ENCODE measurements at places on chromosomes 4 and X.

GRCh38 chrX:110358548-110358947, at the start of gene RTL9:
Gene RTL9 (plus strand): TSS chrX:110358848. CDS start chrX:110450618, 91,770 bp downstream.
- no peak for DNase-seq

GRCh38 chr4:116385583-116385982, 699.8 kb downstream of the TRAM1L1 start:
- no peak for DNase-seq

DNA sequence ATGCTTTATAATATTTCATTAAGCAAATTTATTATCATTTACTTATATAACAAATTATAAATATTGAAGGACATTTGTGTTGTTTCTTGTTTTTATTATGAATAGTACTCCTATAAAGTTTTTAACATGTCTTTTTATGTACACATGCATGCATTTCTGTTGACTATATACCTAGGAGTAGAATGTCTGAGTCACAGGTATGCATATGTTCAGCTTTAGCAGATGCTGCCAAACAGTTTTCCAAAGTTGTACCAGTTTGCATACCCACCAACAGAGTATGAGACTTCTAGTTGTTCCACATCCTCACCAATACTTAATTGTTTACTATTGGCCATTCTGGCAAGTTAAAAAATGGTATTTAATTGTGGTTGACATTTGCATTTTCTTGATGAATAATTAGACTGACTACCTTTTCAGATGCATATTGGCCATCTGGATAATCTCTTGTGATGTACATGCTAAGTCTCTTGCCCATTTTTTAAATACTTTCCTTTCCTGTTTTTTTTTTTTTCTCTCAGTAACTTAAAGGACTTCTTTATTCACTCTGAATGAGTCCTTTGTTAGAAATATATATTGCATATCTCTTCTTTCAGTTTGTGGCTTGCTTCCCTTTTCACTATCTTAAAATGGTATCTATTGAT, 132.2 kb upstream of the TRIM2 start:
- no peak for DNase-seq

- DNase-seq: peak; percentile 66
Measured at GRCh38 chrX:112341598-112341997, 259.0 kb upstream of the TRPC5 start.

- no peak for DNase-seq
Measured at GRCh38 chr4:26772096-26772873, 88.4 kb upstream of the STIM2 start.

DNA sequence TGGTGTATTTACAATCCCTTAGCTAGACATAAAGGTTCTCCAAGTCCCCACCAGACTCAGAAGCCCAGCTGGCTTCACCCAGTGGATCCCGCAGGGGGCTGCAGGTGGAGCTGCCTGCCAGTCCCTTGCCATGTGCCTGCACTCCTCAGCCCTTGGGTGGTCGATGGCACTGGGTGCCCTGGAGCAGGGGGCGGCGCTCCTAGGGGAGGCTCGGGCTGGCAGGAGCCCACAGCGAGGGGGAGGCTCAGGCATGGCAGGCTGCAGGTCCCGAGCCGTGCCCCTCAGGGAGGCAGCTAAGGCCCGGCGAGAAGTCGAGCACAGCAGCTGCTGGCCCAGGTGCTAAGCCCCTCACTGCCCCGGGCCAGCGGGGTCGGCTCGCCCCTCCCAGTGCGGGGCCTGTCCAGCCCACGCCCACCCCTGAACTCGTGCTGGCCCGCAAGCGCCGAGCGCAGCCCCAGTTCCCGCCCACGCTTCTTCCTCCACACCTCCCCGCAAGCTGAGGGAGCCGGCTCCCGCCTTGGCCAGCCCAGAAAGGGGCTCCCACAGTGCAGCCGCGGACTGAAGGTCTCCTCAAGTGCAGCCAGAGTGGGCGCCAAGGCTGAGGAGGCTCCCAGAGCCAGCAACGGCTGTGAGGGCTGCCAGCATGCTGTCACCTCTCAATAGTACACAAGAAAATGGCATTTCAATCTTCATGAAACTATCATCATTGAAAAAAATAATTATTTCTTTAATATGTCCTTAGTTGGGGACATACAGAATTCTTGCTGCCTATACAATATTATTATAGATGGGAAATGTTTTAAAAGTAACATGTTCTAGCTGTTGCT, 189.1 kb downstream of the SLC7A11 start:
- no peak for DNase-seq

GRCh38 chr4:110705440-110705782, 82.5 kb upstream of the PITX2 start:
- DNase-seq: no peak

GRCh38 chr4:87409420-87409939, 12.9 kb upstream of the NUDT9 start:
- DNase-seq: no peak

DNA sequence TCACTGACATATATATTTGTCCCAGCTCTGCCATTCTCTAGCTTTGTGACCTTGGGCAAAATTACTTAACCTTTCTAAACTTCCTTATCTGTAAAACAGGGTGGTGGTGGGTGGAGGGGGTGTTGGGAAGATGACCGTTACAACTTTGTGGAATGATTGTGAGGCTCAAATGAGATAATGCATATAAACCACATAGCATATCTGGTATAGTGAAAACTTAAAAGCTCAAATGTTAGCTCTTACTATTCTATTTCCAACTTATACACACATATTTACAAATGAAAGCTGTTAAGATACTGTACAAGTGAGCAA, 52.9 kb upstream of the HPRT1 start:
- no peak for DNase-seq

- DNase-seq: no peak
Measured at GRCh38 chr4:182843808-182844325, 73.3 kb downstream of the DCTD start.

- DNase-seq: peak; percentile 81
Measured at GRCh38 chr4:126264839-126265238, 950.1 kb downstream of the FAT4 start.

GRCh38 chr4:47251348-47252135, 212.0 kb downstream of the COMMD8 start:
- no peak for DNase-seq

GRCh38 chrX:42755815-42756214, 22.1 kb downstream of the PPP1R2C start:
- DNase-seq: peak; percentile 59

- DNase-seq: no peak
Measured at GRCh38 chr4:3252831-3253641, 4.1 kb downstream of the MSANTD1 start.

Data from GM23248 (cell line).